ENCODE measurements at places on chromosomes 16 and 17.

DNA sequence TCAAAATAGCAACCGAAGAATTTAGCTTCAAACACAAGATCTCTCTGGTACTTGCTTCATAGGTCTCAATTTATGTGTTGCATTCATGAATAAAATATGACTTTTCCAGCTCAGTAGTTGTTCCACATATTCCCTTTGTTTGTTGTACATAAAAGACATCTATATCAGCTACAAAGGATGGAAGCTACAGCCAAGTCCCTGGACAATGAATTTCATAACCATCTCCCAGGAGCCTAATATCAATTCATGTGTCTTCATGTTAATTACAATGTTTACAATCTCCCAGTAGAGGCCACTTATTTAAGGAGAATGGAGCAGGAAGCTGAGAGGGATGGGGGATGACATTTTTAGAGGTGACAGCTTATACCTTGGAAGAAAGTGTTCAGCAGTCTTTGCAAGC lies 3.3 kb downstream of the CLEC3A start:
- DNase-seq: no peak

GRCh38 chr16:82629441-82630027 lies 2.8 kb downstream of the CDH13 start:
- peak; percentile 87 for DNase-seq

DNA sequence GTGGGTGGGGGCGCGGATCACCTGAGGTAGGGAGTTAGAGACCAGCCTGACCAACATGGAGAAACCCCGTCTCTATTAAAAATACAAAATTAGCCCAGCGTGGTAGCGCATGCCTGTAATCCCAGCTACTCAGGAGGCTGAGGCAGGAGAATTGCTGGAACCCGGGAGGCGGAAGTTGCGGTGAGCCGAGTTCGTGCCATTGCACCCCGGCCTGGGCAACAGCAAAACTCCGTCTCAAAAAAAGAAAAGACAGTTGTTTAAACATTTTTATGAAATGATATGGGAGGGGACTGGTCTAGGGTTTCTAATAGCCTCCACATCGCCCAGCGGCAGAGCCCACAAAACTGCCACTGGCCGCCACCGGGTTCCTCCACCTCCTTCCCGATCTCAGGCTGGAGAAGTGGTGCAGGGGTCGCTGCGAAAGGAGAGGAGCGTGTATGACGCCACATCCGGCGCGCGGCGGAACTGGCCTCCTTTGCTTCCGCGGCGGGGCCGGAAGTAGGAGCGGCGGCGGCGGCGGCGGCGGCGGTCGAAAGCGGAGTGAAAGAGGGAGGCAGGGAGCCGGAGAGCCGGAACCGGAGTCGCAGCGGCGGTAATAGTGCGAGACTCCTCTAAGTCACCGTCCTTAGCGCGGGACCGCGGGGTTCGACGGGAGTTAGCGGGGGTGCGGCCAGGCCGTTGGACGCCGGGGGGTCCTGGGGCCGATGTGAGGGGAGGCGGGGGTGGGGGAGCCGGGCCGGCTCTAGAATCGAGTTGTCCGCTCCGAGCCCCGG lies at the start of gene PPP4C:
Gene PPP4C (plus strand): TSS at position 492 of the 773 bp plus-strand sequence. CDS start 384 bp downstream, outside the sequence.
- peak; percentile 85 for DNase-seq

- DNase-seq: no peak
Observed at GRCh38 chr16:83258366-83258928, 549.3 kb upstream of the HSBP1 start.

GRCh38 chr16:80803339-80804055 lies 901 bp downstream of the CDYL2 start:
- DNase-seq: no peak

DNA sequence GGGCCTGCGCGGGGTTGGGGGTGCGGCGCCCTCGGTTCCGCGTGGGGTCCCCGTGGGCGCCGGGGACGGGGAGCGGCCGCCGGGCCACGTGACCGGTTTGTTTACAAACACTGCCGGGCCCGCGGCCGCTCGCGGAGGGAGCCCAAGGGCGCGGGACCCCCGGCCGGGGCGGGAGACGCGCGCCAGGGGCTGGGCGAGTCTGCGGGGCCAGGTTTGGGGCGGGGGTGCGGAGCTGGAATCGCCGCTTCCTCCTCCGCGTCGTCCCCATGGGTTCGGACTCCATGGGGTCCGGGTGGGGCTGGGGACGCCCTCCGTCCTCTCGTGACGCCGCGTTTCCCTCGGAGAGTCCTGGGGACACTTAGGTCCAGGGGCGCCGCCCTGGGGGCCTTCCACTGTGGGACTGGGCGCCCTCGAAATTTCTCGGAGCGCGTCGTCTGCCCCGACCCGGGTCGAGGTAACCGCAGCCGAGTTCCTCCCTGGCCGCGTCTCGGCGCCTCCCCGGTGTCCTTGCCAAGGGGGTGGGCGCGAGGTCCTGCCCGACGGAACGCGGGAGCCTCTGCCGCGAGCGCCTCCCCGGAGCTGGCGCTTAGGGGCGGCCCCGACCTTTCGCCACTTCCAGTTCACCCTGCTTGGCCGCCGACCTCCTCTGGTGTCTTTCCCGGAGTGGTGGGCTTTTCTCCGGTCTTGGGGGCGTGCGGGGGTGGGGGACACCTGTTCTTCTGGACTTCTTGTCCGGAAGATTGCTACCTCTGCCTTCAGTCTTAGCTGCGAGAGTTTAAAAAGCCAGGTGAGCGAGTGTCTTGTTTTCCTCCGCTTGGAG lies 684 bp downstream of the YPEL2 start:
- peak; percentile 17 for DNase-seq

Measured in fibroblast of the aortic adventitia (primary cell).